ENCODE measurements at places on chromosomes 7 and 10.
A peak's percentile ranks its signal among the peaks of the same experiment; 100 is the strongest.

- no peak for DNase-seq
Observed at GRCh38 chr7:77395626-77396025, 20.5 kb downstream of the GSAP start.

DNA sequence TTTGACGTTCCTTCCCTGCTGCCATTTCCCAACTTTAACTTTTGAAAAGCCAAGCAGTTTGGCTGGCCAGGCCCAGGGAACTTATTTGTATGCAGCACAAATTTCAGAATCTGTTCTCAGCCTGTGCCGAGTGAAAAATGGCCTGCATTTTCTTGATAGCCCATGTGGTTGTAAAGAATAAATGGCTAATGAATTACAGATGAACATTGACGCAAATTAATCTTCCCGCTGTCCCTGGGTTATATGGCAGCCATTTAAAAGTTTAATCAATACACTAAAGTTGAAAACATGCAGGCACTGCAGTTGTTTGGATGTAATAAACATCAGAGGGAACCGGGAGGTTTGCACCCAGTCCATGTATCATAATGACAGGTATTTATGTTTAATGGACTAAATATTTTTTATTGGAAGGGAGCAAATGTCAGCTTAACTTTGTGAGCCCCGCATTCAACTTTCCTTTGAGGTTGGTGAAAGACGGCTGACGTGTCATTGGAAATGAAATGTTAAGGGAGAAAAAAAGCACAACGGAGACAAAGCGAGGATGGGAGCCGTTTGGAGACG lies 1092.4 kb downstream of the LRMDA start:
- no peak for DNase-seq

GRCh38 chr7:2526659-2527504 lies 7.3 kb downstream of the LFNG start:
- DNase-seq = no peak

DNA sequence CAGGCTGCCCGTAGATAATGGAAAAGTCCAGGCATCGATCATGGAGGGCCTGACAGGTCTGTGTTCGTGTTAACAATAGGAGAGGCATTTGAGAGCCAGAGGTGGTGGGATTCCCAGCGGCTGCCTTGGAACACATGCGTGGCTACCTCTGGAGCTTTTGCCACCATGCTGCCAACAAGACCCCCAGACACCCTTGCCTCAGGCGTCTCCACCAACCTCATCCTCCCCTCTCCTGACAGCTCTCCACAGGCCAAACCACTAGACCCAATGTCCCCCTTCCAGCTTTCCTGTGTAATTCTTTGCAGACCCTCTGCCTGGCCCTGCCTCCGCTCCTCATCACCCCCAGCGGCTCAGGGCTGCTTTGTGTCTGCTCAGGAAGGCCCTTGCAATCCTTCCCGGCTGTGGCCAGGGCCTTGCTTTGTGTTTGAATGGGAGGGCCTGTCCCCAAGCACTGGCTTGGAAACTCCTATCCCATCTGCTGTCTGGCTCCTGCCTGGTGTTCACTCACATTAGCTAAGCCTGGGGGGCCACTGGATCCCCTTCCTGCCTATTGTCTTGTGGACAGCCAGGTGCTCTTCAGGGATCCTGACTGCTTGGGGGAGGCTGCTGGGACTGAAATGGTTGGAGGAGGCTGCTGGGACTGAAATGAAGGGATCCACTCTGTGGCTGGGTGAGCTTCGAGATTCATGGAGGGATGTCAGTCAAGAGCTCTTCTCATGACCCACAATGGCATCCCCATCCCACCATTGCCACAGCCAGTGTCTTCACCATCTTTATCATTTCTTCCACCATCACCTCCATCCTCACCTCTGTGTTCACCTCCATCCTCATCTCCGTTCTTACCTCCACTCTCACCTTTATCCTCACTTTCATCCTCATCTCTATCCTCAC lies 60.8 kb upstream of the ELN start:
- no peak for DNase-seq

DNA sequence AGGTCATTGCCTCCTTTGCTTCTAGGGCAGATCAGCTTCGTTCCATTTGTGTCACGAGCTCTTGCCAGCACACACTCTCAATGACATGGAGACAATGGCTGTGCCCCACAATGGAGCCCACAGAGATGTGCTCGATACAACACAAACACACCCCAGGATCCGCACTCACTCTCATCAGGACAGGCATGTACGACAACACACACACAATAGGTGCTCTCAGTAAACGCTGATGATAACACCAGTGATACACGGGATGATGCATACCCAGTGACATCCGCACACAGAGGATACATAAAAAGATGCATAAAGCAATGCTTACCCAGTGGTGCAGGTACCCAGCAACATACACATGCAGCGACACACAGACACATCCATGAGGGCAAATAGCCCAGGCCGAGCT lies 61.2 kb upstream of the LBX1 start:
- DNase-seq = no peak

DNA sequence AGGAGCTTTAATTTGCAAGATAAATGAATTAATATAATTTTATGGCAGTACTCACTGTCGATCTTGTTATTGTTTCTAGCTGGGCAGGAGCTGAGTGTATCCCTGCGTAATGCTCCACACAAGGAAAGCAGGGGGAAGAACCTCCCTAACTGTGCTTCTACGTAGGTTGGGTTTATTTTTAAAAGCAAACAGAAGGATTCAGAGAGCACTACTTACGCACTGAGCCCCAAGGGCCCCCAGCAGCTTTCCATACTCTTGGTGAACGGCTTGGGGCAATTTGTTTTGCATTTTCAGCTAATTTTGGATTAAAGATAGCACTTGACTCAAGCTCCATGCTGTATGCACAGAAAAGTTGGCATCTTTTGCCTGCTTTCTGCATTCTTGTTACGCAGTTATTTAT lies 9.6 kb downstream of the DUSP5 start:
- DNase-seq = no peak

GRCh38 chr7:80218723-80219122 lies 84.1 kb downstream of the GNAI1 start:
- DNase-seq = peak; percentile 24

DNA sequence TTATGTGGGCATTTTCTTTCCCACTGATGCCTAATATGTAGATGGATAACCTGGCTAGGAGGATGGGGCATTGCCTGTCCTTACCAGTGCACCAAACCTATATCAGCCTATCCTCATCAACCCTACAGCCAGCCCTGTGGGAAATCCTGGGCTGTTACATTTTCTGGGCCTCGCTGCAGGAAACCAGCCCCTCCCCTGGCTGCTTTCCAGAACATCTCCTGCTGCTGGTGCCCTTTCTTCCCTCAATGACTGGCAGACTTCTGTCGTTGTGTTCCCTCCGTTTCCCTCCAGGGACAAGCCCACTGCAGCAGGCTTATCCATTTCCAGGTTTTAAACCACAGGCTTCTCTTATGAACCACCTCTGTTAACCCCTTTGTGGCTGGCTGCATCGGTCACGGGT lies 486.1 kb upstream of the COBL start:
- DNase-seq = no peak

GRCh38 chr7:55155351-55156117 lies 136.7 kb downstream of the EGFR start:
- no peak for DNase-seq

DNA sequence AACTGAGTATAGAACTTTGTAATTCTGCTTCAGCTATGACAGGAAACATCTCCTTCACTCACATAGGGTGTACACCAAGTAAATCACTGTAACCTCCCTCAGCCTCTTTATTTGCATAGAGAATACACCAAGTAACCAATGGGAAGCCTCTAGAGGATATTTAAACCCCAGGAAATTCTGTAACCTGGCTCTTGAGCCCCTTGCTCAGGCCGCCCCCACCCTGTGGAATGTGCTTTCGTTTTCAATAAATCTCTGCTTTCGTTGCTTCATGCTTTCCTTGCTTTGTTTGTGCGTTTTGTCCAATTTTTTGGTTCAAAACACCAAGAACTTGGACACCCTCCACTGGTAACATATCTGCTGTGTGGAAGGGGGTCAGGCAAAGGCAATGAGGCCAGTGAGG lies 60.2 kb downstream of the CLRN3 start:
- no peak for DNase-seq

DNA sequence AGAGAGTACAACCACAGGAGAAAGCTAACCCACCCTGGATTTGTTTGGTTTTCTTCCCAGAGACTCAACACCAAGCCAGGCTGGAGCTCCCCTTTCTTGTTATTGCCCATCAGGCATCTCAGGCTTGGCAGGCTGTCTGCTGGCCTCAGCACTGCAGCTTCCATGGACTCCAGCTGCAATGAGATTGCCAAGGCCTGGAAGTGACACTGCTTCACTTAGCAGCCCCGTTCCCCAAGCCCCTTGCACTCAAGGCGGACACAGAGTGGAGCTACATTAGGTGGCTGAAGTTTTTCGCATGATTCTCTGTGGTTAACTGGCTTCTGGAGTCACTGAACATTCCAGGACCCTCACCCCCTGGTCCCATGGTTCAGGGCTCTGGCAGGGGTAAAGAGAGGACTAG lies 163.1 kb upstream of the GDF10 start:
- DNase-seq = no peak

GRCh38 chr10:74771054-74771453 lies 55.3 kb upstream of the KAT6B start:
- no peak for DNase-seq

DNA sequence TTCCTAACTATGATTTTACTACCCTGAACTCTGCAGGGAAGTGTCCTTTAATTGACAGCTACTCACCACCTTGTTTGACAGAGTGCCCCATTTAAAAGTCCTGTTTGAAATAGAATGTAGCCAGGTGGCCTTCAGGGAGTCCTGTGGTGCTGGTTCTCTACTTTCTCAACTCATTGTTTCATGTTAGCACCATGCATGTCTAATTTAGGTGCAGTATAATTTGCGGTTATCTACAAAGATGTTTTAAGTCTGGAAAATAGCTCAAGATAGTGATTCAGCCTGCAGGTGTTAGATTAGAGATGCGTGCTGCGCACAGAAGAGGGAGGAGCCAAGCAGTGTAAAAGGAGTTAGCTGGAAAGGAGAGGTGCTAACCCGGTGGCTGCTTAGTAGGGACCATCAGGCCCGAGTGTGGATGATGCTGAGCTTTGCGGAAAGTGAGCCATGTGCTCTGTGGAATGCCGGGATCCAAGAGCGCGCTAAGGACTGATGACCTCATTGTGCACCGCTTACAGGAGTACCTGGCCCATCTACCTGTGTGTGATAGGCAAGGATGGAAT lies 1.2 kb downstream of the CCM2 start:
- DNase-seq = no peak

DNA sequence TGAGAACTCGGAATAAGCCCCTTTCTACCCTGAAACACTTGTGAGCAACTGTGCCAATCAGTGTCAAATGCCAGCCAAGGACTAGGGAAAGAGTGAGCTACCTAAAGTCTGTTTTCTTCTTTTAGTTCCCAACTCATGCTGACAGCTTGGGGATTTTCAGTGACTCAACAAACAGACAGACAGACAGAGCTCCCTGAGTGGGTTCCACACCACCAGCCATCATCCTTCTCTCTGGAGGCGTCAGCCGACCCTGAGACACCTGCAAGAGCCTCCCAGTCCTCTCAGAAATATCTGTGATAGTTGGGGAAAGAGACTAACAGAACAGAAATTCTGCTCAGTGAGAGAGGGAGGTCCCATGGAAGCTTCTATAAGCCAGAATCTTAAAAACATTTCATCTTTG lies 49.5 kb downstream of the GATA3 start:
- no peak for DNase-seq

DNA sequence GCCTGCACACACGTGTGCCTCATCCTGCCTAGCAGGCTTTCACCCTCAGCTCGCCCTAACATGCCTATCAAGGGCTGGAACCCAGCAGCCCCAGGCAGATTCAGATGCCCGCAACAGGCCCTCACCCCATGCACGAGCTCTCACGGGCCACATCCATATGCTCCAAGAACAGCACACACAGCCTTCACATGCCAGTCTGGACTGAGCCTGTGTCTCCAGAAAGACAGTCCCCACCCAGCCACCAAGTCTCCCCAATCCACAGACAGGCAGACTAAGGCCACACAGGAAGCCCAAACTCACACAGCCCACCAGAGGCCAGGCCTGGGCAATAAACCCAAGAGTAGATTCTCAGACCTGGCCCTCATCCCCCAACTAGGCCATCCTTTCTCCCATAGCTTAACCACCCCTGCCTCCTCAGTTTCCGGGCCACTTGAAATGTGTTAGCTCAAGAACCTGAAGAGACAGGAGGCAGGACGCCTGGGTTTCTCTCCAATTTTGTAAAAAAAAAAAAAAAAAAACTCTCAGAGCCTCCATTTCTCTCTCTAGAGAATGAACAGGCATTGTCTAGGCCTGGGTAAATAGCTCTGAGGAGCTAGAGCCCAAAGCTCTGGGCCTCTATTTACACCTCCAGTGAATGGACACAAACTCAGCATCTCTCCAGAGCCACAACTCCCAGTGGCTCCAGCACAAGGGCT lies 6.8 kb downstream of the LDB1 start:
- DNase-seq = no peak

- DNase-seq = no peak
Observed at GRCh38 chr7:30074422-30075030, 46.3 kb downstream of the PLEKHA8 start.

DNA sequence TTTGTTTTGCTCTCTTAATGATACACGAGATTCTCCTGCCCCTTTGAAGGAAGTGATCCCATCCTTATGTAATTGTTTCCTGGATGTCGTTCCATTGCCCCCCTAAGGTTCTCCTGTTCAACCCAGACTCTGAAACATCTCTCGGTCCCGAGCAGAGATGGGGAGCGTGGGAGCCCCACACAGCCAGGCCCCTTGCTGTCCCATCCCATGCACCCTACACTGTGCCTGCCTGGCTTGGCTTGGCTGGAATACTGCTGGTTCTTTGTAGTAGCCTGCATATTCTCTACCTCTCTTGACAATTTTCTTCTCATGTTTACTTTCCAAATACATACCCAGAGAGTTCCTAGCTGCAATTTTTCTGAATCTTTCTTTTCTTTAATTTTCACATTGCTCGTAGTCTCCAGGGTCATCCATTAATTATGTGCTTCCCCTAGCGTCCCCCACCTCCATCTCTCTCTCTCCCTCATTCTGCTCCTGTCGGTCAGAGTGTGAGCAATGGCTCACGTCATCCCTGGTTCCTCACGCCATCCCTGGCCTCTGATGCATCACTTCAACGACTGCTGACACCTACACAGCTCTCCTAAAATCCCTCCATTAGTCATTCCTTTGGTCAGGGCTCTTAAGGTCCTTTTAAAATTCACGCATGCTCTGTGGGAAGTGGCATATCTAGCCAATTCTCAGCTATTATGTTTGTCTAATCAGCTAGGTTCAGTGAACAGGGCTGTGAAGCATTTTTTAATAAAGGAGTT lies 32.5 kb upstream of the GPR158 start:
- DNase-seq = no peak

GRCh38 chr10:114520453-114520852 lies 116.2 kb upstream of the AFAP1L2 start:
- no peak for DNase-seq

DNA sequence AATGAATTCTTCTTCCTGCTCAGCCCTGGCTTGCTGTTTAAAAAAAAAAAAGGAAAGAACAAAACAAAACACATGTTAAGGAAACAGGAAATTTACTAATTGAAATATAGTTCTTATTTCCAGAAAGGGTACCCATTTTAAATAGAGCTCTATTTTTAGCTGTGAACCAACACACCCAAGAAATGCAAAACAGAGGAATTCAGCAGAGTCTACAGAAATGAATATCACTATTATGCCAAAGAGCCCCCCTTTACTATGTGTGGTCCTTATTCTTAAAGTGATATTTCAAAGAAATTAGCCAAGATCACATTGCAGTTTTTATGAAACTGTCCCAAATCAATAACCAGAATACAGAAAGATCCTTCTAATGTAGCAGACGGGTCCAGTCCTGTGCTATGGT lies 53.7 kb downstream of the CCDC6 start:
- DNase-seq = no peak

- no peak for DNase-seq
Observed at GRCh38 chr7:17046666-17047065, 164.9 kb upstream of the AGR3 start.

- DNase-seq = no peak
Observed at GRCh38 chr10:82256275-82256674, 381.3 kb downstream of the NRG3 start.

Data from AG04449 (cell line).